ENCODE measurements at places on chromosomes 5 and 9. TPM values are rescaled to one million over a fixed set of nuclear protein-coding genes. Genes with fewer than 3 reads are reported as not detected.

The WNT8A gene
- not detected for total RNA-seq

The SLC6A7 gene
- total RNA-seq, result not detected

The TIMD4 gene
- not detected for total RNA-seq

The GOLGA2 gene
- total RNA-seq, result 52.0 TPM

The RAB3C gene
- total RNA-seq, result 0.27 TPM

The HARS2 gene
- 21.4 TPM for total RNA-seq

The PLPPR1 gene
- 0.07 TPM for total RNA-seq

The UBLCP1 gene
- 20.9 TPM for total RNA-seq

The MELK gene
- total RNA-seq, result 46.7 TPM

The DROSHA gene
- total RNA-seq, result 41.1 TPM

The ROPN1L gene
- total RNA-seq, result 2.5 TPM

The FAM169A gene
- total RNA-seq, result 1.5 TPM

The SLC34A1 gene
- total RNA-seq, result not detected

The TAS2R1 gene
- total RNA-seq, result not detected

The TMEM215 gene
- not detected for total RNA-seq

The GNE gene
- total RNA-seq, result 15.5 TPM

The SMIM33 gene
- not detected for total RNA-seq

The PCDHGC5 gene
- total RNA-seq, result 0.20 TPM

The BHMT gene
- total RNA-seq, result not detected

The GABBR2 gene
- total RNA-seq, result 2.3 TPM

The INSL4 gene
- not detected for total RNA-seq

The HTR1A gene
- not detected for total RNA-seq
